GM23248 (cell line): ENCODE measurements at places on chromosomes 5 and 9. TPM values are rescaled to one million over a fixed set of nuclear protein-coding genes. Genes with fewer than 3 reads are reported as not detected.

ANKRD18A gene
- not detected in 2 replicates for total RNA-seq

CD14 gene
- 1.9 and 6.1 TPM in 2 replicates for total RNA-seq

ACER2 gene
- 0.76 and 3.7 TPM in 2 replicates for total RNA-seq

PCDHB4 gene
- total RNA-seq: 0.22 and 0.63 TPM in 2 replicates

LCN15 gene
- total RNA-seq: not detected in 2 replicates

LURAP1L gene
- total RNA-seq: 16.2 and 30.4 TPM in 2 replicates

SHC3 gene
- total RNA-seq: 0.54 and 0.63 TPM in 2 replicates

SARDH gene
- total RNA-seq: 0.89 and 2.4 TPM in 2 replicates

SHOC1 gene
- total RNA-seq: not detected in 2 replicates

WDR38 gene
- total RNA-seq: not detected in 2 replicates

FAM221B gene
- total RNA-seq: not detected in 2 replicates

PCDHA3 gene
- not detected in 2 replicates for total RNA-seq

CMYA5 gene
- 0.97 and 1.0 TPM in 2 replicates for total RNA-seq

ARRDC3 gene
- 61.2 and 70.6 TPM in 2 replicates for total RNA-seq

SPATA31A3 gene
- not detected in 2 replicates for total RNA-seq

F2RL1 gene
- 1.4 and 2.7 TPM in 2 replicates for total RNA-seq

ADAMTSL2 gene
- total RNA-seq: 0.11 TPM in 1 of 2 replicates, not detected in the other
